ENCODE measurements at places on chromosomes 11 and 22.

- DNase-seq, result no peak
Observed at GRCh38 chr22:41521126-41521525, 23.1 kb downstream of the POLR3H start.

GRCh38 chr11:57405271-57405860 lies 14.9 kb upstream of the PRG2 start:
- no peak for DNase-seq

- DNase-seq, result no peak
Observed at GRCh38 chr22:19905347-19906276, 36.0 kb upstream of the COMT start.

- DNase-seq, result no peak
Observed at GRCh38 chr11:78961247-78961646, 386.6 kb upstream of the NARS2 start.

DNA sequence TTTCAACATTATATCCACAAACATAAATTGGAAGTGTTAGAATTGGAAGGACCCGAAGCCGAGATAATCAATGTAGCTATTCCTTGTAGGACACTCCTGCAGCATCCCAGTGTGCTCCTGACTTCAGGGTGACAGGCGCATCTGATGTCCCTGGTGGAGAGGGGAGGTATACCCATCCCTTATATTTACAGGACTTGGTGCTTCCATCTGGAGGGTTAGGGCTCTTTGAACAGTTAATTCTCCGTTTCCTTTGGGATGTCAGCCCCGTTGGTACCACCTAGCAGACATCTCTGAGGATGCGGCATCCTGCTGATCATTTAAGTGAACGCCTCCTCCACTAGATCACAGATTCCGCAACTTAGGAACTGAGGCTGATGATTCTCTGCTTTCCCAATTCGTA lies 451.3 kb downstream of the OPCML start:
- DNase-seq, result no peak

DNA sequence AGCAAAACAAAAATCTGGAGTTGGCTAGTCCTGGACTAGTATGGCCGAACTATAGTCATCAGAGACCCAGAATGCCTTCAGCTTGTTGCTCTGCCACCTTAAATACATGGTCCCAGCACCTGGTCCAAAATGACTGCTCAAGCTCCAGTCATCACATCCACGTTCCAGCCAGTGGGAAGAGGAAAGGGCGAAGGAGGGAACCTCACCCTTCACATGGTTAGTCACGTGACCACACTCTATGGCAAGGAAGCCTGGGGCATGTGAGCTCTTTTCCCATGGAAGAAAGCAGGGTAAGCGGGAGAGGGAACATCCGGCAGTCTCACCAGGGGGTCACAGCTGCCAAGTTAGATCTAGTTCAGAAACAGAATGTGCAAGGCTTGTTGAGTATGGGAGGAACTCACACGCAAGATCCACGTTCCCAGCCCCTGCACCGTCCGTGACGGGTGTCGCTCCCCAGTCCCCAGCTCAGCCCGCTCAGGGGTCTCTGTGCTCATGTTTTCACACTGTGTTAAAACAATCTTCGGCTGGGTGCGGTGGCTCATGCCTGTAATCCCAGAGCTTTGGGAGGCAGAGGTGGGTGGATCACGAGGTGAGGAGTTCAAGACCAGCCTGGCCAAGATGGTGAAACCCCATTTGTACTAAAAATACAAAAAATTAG lies 1.9 kb upstream of the ANO9 start:
- DNase-seq, result no peak

DNA sequence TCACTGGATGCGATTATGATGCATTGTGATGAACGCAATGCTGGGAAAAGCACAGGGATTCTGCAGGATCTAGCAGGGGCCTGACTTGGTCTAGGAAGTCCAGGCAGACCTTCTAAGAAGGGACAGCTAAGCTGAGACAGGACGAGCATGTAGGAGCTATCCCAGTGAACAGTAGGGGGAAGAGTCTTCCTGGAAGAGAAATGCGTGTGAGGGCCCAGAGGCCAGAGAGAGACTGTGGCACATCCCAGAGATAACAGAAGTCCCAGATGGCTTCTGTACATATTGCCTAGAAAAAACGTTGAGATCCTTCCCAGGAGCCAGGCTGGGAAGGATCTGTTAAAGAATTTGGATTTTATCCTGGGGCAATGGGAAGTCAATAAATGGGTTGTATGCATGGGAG lies 24.6 kb downstream of the RCN1 start:
- no peak for DNase-seq

DNA sequence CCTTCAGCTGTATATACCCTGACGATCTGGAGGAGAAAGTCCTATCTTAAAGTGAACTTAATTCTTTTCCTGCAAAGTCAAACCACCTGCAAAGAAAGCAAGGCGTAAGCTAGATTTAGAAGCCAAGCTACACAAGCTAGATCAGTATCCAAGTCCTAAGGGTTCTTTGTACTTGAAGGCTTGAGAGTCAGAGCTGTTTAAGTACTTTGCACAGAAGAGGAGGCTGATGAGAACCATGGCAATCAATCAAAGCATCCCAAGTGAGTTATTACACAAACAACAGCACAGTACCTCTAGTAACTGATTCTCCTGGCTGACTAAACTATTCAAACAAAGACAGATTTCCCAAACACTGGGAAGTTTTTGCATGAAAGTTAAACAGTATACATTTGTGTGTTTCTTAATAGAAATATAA lies 1.9 kb downstream of the CDON start:
- no peak for DNase-seq

- no peak for DNase-seq
Observed at GRCh38 chr11:73359930-73360742, 16.1 kb upstream of the RELT start.

DNA sequence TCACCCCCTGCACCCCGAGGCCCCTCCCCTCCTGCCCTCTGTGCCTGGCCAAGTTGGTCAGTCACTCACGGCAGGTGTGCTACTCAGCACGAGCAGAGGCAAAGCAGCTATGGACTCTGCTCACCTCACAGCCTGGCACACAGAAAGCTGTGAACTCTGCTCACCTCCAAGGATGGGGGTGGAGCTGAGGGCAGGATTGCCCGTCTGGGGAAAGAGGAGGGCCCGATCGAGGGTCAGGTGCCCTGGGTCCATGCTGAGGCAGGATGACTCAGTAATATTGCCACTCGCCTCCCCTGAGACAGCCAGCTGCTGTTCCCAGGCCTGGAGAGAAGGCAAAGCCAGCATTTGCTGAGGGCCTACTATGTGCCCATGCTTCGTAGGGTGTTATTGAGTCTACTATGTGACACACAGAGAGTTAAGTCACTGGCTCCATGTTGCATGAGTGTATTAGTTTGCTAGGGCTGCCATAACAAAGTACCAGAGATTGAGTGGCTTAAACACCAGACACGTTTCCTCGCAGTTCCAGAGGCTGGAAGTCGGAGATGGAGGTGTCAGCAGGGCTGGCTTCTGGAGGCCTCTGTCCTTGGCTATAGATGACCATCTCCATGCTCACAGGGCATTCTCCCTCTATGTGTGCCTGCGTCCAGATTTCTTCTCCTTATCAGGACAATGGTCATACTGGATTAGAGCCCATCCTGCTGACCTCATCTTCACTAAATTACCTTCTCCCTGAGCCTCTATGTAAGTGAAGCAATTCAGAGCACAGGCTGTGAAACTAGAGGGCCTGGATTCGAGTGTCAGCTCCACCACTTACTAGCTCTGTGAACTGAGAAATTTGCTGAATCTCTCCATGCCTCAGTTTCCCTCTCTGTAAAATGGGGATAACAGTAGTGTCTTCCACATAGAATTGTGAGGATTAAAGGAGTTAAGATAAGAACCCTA lies 13.2 kb upstream of the TSKU start:
- no peak for DNase-seq

DNA sequence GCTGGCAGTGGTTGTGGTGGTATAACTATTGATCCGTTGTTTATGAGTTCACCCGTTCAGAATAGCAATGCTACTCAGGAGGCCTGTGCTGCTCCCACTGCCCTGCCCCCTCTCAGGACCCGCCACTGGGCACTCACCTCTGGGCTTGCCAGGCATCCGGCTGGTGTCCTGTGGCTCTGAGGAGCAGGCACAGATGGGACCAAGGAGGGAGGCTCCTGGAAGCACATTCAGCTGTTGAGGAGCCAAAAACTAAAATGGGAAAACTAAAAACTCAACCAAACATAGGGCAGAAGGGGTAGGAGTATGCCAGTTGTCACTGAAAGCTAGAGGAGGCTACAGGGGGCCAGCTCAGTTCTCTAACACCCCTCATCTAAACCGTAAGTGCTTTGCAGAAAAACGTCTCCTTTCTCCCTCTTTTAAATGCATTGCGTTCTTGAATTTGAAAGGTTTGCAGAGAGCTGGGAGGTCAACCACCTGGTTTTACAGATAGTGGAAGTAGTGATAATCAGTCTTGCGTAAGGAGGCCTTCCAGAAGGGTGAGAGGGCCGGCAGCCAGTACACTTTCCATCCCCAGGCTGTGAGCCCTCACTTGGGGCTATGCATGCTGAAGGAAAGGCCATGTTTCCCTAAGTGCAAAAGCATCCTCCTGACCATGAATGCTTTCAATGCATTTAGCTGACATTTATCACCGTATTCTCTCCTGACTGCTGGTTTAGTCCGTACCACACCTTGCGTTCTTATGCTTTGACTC lies 547.4 kb downstream of the NTM start:
- DNase-seq, result no peak

DNA sequence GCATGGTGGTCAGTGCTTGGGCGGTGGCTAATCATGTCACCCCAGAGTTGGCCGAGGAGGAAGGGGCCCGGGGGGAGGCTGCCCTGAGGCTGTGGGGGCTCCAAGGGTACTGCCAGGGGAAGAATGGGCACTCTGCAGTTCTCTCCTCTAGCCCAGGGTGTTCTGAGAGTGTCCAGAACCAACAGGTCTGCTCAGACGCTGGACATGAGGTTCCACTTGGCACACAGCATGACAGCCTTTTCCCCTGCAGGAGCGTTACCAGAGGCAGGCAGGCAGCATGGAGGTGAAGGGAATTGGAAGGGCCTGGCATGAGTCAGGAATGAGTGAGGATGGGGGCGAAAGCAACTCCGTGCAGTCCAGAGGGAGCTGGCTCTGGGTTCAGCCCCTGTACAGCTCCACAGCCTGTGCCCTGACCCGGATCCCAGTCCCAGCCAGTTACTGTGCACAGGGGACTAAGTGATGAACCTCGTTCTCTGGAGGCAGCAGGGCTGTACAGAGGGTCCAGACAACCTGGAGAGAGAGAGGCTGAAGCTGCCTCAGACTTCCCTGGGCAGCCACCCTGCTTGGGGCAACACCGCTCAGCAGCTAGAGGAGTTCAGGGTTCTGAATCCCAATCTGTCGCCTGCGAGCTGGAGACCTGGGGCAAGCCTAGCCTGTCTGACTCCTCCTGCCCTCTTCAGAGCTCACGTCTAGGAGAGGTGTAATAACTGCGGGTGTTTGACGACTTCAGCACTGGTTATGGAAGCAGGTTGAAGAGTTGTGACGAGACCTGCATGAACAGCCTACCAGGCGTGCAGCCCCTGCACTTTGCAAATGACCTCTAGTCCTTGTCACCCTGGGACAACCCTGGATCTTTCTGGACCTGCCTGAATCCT lies 14.7 kb upstream of the TUB start:
- DNase-seq, result no peak

DNA sequence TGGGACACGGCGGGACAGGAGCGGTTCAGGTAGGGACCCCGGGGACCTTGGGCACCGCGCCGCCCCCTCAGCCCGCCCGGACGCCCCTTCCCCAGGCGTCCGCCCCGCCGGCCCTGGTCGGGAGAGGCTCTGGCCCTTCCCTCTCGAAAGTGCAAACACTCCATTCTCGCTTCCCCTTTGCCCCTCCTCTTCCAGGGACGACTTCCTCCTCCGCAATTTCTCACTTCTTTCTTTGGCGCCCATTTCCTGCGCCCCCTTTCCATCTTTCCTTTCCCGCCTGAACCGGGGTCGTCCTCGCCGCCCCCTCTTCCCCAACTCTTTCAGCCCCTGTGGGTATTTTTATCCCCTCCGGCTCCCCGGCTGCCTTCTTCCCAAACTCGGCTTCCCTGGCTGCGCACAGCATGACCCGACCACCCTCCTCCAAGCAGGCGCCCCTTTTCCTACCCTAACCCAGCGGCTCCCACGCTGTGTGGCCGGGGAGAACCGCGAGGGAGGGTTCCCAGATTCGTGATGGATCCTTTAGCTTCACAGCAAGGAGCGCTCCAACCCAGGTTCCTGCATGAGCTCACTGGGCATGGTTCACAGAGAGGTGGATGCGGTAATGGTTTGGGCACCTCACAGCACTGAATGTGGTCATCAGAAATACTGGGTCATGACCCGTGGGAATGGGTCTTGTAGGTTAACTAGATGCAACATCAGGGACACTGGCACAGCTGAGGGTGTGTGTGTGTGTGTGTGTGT lies 689 bp downstream of the RAB39A start:
- DNase-seq, result no peak

GRCh38 chr11:133895061-133895479 lies 49.8 kb upstream of the SPATA19 start:
- DNase-seq, result no peak

- no peak for DNase-seq
Observed at GRCh38 chr22:19880786-19881569, 26.3 kb upstream of the GNB1L start.

- no peak for DNase-seq
Observed at GRCh38 chr11:57325735-57326048, 940 bp upstream of the TNKS1BP1 start.

- no peak for DNase-seq
Observed at GRCh38 chr11:84673753-84674152, 953.4 kb downstream of the DLG2 start.

- DNase-seq, result no peak
Observed at GRCh38 chr11:57361926-57362325, 19.0 kb downstream of the PRG3 start.

- no peak for DNase-seq
Observed at GRCh38 chr11:86115542-86116385, 46.9 kb upstream of the PICALM start.

DNA sequence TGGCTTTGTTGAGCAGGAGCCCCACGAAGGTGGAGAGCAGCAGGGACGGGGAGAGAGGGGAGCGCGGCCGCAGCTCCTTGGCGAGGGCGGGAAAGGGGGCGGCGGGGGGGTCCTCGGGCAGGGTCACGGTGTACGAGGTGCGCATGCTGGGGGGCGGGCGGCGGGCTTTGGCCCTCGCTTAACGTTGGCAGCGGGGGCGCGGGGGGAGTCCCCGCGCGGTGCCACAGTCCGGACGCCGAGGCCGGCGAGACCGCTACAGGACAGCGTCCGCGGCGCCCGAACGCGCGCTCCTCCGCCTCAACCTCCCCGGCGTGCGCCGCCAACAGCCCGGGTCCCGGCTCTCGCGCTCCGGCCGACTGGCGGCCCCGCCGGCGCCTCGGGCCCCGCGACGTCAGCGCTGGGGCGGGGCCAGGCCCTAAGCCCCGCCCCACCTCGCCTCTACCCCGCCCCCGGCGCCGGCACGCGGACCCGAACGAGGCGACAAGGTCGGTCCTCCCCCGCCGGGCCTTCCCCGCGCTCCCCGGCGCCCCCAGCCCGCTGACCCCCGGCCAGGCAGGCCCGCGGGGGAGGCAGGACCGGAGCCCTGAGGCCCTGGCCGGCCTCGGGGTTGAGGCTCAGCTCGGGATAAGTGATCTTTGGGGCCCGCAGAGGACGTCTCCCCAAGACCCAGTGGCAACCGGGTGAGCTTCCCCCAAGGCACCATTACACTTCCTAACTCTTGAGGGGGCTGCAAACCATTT lies 17.5 kb downstream of the USP2 start:
- no peak for DNase-seq
